ENCODE measurements at places on chromosomes 6 and 20.
A peak's percentile ranks its signal among the peaks of the same experiment; 100 is the strongest.

GRCh38 chr6:53281518-53282215, 67.1 kb downstream of the ELOVL5 start:
- no peak for DNase-seq

GRCh38 chr6:108031968-108032367, 42.6 kb downstream of the OSTM1 start:
- no peak for DNase-seq

- DNase-seq, result no peak
Measured at GRCh38 chr20:32004963-32005362, 5.3 kb upstream of the CCM2L start.

DNA sequence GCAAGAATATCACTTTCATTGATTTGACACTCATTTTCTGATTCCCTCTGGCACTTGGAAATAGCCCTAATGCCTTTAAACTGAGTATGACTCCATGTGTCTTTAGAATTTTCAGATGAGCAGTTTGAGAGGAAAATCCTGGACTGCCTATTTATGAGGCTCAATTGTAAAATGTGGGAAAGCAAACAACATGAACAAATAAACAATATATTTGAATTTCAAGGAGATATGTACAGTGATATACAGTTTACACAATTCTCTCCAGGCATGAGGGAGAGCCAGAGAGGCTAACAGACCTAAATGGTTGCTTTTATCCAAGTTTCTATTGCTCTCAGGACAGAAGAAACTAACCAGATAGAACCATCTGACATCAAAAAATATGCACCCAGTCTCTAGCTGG, 748.2 kb upstream of the NRSN1 start:
- DNase-seq, result no peak

DNA sequence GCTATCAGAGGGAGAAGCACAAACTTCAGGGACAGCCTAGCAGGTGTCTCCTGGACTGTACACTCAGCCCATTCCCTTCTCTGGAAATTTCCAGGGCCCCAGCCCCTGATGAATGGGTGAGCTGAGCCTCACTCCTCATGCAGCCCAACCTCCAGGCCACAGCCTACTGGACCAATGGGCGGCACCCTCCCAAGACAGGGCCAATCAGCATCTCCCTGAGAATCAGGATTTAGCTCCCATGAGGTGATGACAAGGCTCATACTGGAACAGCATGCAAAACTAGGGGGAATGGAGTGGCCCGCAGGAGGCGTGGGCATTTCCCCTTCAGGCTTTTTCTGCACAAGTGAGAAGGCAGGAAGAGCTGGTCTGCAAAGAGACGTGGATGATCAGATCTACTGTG, 29.0 kb downstream of the NFATC2 start:
- DNase-seq, result no peak

- no peak for DNase-seq
Measured at GRCh38 chr20:32889281-32889680, 30.6 kb downstream of the EFCAB8 start.

- no peak for DNase-seq
Measured at GRCh38 chr20:21643417-21643816, 62.0 kb upstream of the PAX1 start.

- no peak for DNase-seq
Measured at GRCh38 chr6:163725008-163725941, 310.8 kb downstream of the QKI start.

- no peak for DNase-seq
Measured at GRCh38 chr6:111565326-111566221, 40.1 kb downstream of the TRAF3IP2 start.

DNA sequence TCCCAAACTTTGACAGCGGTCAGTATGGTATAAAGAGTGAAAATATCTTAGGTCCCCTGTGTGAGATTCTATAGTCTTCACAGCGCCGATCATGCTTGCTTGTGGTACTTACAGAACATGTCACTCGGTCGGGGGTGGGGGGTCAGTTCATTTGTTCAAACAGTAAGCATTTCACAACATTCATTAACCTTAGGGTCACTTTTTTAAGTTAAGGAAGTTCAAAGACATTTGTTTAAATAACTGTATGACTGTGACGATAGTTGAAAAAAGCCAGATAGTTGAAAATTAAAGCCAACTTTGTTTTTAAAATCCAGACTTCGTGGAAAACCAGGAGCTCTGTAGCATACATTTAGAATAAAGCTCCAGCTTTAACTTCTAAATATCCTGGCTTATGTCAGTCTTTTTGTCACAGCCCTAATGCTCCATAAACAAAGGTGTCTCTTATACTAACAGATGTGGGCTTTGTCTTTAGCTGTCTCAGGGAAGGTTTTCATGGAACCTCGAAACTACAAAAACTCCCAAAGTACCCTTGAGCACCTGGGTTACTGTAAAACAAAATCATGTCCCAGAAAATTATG, 57.9 kb upstream of the PHACTR2 start:
- no peak for DNase-seq

- no peak for DNase-seq
Measured at GRCh38 chr6:111727041-111727440, 121.4 kb upstream of the TRAF3IP2 start.

DNA sequence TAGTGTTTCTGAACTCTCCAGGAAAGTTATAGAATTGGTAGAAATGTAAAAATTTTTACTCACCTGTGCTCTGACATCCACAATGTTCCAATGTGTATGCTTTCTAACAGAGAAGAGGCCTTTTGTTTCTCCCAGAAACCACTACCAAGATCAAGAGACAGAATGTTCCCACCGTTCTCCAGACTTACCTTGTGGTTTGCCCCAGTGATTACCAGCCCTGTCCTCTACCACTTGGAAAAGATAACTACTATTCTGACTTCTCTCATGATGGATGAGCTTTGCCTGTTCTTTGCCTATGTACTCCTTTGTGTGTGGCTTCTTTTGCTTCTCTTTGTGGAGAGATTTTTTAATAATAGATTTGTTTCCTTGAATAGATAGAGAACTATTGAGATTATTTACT, 173.0 kb upstream of the SCGN start:
- DNase-seq, result no peak

DNA sequence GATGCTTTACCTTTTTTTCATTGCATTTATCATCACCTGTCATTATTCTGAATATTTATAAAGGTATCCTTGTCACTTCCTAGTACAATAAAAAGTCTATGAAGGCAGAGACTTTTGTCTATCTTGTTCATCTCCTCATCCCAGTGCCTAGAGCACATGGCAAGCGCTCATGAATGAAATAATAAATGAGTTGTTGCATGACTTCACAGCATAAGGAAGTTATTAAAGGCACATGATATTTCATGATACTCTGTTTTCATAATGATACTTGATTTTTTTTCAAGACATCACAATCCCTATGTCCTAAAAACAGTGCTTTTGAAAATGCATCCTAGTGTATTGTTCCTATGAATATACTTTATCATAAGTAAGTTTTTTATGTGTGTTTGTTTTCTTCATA, 310.6 kb upstream of the RSPO3 start:
- no peak for DNase-seq

GRCh38 chr6:43171707-43172103, 636 bp downstream of the SRF start:
- DNase-seq, result peak; percentile 41

Data from CD4-positive, alpha-beta T cell treated with Interleukin-4 for 1 hour (primary cell).